ENCODE measurements at places on chromosomes 6 and 20.

DNA sequence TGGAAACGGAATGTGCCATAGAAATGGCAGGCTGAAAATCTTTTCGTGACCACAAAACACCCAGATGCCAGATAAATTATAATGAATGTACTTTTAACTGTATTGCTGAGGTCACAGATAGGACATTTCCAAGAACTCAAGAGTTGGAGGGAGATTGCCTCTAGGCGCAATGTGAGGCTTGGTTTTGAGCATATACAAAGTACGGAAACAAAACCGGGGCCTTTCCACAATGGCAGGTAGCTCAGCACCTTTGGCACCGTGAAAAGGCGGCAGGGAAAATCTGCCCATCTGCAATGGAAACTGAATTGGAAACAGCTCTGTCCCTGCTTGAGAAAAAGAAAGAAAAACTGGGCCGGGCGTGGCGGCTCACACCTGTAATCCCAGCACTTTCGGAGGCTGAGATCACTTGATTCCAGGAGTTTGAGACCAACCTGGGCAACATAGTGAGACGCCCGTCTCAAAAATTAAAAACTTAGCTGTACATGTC lies 10.5 kb upstream of the C20orf144 start:
- no peak for DNase-seq

- no peak for DNase-seq
These were observed 14.2 kb downstream of the KCNG1 start for GRCh38 chr20:51008718-51009117.

DNA sequence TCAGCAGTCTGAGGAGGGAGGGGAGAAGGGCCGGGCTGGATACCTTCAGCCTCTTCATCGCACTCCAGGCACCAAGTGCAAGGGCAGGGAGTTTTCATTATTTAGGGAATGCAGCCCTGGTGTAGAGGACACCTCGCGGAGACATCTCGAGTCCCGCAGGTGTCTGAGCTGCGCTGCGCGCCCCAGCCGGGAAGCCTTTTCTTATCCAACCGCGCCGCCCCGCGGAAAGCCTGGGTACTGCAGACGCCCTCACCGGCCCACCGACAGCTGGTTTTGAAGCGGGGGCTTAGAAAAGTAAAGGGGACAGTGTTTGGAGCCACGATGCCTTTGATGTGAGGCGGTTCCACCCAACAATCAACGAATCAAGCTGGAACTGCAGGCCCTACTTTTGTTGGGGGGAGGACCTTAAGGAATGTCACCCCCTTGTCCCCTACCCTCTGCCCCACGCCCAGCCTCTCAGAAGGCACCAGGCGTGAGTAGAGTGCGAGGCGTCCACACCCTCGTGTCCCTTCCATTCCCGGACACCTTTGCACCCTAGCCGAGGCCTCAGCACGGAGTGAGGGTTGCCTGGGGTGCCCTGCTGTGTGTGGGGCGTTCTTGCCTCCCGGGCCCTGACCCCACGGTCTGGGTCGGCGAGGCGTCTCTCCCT lies 8.6 kb downstream of the NKX2-2 start:
- DNase-seq: peak; percentile 86

- DNase-seq: no peak
These were observed 44.6 kb upstream of the COL10A1 start for GRCh38 chr6:116170358-116171057.

GRCh38 chr6:160084198-160084776 lies 37.3 kb upstream of the SLC22A1 start:
- DNase-seq: no peak

GRCh38 chr6:35282472-35282871 lies 15.1 kb upstream of the DEF6 start:
- DNase-seq: no peak

GRCh38 chr6:18693881-18694280 lies 306.7 kb downstream of the RNF144B start:
- no peak for DNase-seq

GRCh38 chr20:59604741-59605600 lies 631 bp downstream of the PHACTR3 start:
- DNase-seq: no peak

- DNase-seq: no peak
These were observed 367.2 kb downstream of the HTR1B start for GRCh38 chr6:77095936-77096627.

GRCh38 chr6:111573131-111573883 lies 32.4 kb downstream of the TRAF3IP2 start:
- no peak for DNase-seq

GRCh38 chr20:46544576-46544975 lies 5.9 kb downstream of the OCSTAMP start:
- DNase-seq: no peak

DNA sequence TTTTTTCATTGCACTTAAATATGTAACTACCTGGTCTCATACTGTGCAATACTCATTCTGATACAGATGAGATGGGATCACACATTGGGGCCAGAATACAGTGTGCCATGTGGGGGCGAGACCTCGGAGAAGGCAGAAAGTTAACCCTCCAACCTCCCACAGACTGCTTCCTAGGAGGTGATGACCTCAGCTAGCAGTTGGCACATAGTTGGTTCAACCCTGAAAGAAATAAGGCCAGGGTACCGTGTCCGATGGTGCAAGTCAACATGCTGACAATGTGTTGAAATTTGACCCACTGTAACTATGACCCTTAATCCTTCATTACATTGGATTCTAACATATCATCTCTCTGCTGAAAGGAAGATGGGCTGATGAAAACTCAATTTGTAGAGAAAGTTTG lies 61.9 kb downstream of the GJA10 start:
- DNase-seq: no peak

DNA sequence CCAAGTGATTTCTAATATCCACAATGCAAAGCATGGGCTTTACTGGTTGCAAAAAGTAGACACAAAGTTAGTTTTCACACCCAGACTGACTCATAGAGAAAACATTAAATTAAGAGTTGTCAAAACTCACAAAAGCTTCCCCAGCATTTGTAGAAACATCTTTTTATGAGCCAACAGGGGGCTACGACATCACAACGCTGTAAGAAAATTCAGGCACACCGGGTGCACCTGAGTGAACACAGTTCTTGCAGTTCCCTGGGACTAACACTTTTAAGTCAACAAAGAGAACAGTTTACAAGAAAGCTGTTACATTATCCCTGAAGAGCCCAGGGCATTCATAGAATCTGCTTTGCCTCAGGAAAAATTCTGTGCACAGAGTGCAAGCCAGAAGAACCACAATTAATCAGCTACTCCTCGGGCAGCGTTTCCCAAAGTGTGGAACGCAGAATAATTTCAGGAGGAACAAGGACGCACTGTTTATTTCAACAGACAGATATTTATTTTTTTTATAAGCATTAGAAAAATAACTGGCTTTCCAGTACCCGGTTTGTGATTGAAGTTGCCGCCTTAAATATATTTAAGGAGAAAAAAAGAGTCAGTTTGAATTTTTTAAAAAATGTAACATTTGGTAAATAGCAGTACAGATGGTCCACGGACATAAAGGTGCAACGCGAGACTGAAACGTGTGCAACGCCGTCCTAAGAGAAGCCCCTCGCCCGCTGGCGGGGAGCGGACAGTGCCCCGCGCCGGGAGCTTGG lies 1.2 kb downstream of the NCOA5 start:
- DNase-seq: no peak

DNA sequence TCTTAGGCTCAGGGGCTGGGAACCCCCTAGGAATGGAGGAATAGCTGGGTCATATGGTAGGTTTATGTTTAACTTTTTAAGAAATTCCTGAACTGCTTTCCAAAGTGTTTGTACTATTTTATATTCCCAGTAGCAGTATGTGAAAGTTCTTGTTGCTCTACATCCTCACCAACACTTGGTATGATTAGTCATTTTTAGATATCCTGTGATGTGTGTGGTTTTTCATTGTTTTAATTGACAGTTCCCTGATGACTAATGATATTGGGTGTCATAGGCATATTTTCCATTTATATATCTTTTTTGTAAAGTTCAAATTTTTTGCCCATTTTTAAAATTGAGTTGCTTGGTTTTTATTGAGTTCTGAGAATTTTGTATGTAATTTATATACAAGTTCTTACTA lies 72.3 kb downstream of the SLC16A10 start:
- no peak for DNase-seq

Data from stimulated activated CD4-positive, alpha-beta T cell treated with anti-CD3 and anti-CD28 coated beads, Interleukin-4, amount 100 ng/mL, for 4 hours (primary cell).